NCI-H2029 treated with DMSO at 0.1 percent for 48 hours (cell line): ENCODE measurements at places on chromosomes 1 and 21.

- DNase-seq = no peak
These were observed 193.6 kb upstream of the KAZN start for GRCh38 chr1:14404862-14405301.

GRCh38 chr21:33698087-33698860 is 56.0 kb downstream of the ITSN1 start:
- DNase-seq = no peak

DNA sequence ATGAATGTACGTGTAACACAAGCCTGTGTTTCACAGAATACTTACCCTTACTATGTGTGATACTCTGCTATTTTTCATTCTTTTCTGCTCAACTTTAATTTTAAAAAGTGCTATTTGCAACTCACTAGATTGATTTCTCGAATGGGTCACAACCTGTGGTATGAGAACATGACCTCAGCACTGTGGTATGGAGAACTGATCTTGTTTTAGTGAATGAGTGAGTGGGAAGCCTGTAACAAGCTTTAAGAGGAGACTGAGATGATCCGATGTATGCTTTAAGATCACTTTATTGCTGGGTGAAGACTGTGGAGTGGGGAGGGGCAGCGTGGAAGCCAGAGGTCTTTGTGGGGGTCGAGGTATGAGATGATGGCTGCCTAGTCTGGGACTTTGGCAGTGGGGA is 21.6 kb downstream of the MECR start:
- DNase-seq = no peak

DNA sequence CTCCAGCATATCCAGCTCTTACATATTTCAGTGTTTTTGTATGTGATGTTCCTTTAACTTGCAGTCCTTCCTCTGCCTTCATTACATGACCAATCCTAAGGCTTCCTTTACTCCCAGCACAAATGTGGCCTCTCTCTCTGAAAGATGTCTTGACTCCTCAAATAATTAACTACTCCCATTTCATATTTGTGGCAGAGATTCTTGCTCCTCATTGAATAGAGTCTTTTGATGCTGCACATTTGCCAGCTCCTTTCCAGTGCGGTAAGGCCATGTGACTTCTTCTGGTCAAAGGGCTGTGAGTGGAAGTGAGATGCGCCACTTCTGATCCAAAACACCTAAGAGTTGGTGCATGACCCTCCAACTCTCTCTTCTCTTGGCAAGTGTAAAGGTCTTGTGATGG is 19.1 kb upstream of the LAMC1 start:
- no peak for DNase-seq

DNA sequence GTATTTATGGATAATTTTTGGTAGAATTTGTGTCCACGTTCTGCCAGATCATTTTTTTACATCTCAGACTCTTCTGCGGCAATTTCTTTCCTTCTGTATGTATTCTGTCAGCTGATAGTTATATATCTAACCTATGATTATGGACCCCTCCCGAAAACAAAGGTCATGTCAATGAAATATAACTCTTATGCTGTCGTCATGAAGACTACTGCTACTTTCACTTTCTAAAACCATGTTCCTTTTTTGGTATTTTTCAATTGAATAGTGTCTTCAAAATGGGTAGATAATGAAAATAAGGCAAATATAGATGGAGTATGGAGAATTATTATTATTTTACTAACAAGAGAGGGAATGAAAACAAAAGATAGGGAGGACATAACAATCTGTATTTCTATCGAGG is 3.2 kb downstream of the ANGPTL1 start:
- no peak for DNase-seq
